HT1080 (cell line): ENCODE measurements at places on chromosomes 2 and 18.
A peak's percentile ranks its signal among the peaks of the same experiment; 100 is the strongest.

- no peak for DNase-seq
Measured at GRCh38 chr2:164696634-164697033, 75.4 kb upstream of the GRB14 start.

DNA sequence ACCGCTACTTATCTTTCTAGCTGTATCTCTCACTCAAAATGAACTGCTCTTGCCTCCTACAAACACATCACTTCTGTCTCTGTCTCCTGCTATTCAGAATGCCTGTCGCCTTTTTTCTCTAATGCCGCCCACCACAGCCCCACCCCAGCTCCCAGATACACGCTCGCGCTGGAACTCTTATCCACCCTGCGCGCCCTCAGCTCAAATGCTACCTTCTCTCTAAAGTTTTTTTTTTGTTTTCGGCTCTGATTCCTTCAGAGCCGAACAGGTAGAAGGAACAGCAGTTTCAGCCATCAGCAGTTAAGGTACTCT, 3.9 kb upstream of the SOS1 start:
- no peak for DNase-seq

GRCh38 chr2:136217996-136218395, 100.0 kb upstream of the CXCR4 start:
- no peak for DNase-seq

DNA sequence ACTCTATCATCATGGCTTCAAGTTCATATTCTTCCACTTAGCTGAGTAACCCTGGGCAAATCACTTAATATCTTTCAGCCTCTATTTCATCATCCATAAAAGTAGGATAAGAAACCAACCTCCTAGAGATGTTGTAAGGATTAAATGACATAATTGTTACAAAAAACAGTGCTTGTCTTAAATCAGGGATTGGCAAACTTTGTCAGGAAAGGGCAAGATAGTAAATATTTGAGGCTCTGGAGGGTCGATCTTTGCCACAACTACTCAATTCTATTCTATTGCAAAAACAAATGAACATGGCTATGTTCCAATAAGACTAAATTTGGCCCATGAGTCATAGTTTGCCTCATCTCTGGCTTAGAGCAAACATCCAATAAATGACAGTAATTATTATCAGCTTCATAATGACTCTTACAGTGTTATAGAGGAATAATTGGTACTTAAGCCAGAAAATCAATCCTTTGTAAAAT, 184.7 kb downstream of the SATB2 start:
- peak; percentile 54 for DNase-seq

DNA sequence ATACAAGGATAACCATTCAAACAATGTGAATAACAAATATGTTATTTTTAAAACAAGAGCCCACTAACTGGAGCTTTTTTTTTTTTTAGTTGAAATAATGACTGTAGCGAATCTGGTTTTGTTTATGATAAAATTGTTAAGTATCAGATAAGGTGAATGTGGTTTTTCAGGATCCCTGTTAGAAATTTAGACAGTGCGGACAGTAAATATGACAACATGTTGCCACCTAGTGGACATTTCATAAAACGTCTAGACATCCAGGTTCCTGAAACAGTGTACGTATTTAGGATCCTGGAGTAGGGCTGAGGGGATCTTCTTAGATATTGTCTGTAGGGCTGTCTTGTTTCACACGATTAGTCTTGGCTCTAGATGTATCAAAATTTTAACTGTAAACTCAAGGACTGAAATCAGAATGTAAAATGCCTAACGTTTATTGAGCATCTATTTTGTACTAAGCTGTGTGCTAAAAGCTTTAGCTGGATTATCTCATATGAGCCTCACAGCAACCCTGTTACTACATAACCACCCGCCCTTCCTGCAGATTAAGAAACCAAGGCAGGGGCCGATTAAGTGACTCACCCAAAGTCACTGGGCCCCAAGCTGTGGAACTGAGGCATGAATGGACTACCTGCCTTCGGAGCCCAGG, 23.9 kb upstream of the CCDC68 start:
- DNase-seq, result peak; percentile 56

DNA sequence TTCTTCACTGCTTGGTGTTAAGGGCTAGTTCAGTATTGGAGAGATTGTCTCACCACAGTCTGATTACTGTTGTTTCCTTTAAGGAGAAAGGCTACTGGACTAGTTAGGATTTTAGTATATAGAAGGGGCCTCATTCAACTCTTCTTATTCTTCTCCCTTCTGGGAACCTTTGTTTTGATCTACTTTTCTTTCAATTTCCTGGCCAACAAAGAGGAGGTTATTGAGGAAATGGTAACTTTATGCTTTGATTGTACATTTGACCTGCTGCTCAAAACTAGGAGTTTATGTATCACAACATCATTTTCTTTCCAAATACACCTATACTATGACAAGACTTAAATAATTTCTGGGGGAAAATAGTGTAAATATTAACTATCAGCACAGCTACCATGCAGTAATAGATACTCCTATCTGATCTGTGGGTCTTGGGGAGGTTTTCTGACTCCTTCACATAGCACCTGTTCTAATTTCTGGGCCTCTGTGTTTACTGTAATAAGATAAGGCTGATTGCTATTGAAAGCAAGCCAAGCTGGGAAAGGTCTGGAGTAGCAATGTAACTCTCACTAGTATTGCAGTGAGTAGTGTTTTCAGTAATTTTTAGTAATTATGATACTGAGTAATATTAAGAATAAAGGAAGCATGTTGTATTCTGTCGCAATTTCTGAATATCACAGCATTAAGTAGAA, 395.3 kb downstream of the NUP35 start:
- no peak for DNase-seq

- no peak for DNase-seq
Measured at GRCh38 chr2:20433249-20433648, 13.6 kb upstream of the RHOB start.

DNA sequence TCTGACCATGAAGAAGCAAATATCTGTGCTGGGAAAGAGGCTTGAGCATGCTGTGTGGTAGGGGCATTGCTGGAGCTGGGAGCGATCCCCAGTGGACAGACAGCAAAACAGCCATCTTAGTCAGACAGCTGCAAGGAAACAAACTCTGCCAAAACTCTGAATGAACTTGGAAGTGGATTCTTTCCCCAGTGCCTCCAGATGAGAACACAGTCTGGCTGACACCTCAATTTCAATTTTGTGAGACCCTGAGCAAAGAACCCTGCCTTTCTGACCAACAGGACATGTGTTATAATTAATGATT, 23.2 kb upstream of the FAP start:
- no peak for DNase-seq

GRCh38 chr18:48765053-48765452, 185.7 kb downstream of the SMAD7 start:
- DNase-seq, result no peak

DNA sequence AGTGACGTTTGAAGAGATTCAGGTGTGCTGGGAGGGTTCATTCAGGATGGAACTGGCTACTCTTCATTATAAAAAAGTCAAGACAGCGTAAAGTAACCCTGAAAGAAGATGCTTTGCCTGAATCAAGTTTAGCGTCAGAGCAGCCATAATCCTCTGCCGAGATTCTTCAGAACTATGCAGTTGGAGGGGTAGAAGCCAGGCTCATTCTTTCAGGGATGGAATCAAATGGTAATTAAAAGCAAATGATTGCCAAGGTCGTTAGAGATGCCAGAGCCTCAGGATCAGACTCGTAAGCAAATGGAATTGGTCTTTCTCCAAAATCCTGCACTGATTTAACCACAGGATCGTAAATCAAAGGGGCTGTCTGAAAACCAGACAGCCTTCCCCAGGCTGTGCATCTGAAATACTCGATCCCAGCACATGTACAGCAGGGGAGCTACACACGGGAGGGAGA, 21.9 kb downstream of the APCDD1 start:
- no peak for DNase-seq

- DNase-seq, result no peak
Measured at GRCh38 chr2:62099050-62099449, 96.9 kb upstream of the B3GNT2 start.

GRCh38 chr2:232636788-232637420, 3.5 kb downstream of the EFHD1 start:
- no peak for DNase-seq

- DNase-seq, result no peak
Measured at GRCh38 chr18:10523544-10523943, 2.3 kb upstream of the NAPG start.

DNA sequence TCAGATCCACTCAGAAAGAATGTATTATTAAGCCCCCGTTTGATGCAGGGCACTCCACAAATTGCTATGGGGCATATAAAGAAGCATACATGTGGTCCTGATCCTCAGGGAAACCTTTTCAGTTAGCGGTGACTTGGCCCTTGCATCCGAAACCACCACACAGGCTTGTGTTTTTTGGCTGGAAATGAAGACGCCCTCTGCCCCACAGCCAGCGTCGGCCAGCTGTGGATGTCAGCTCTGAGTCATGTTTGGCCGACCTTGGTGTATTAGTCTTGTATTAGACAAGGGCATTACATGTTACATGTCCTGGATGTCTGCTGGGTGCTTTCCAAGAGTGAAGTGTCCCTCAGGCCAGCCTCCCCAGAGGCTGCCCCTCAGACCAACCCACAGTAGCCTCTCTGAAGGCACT, 107.6 kb upstream of the MAP3K20 start:
- peak; percentile 90 for DNase-seq

GRCh38 chr2:49260979-49261538, 106.7 kb upstream of the FSHR start:
- no peak for DNase-seq

DNA sequence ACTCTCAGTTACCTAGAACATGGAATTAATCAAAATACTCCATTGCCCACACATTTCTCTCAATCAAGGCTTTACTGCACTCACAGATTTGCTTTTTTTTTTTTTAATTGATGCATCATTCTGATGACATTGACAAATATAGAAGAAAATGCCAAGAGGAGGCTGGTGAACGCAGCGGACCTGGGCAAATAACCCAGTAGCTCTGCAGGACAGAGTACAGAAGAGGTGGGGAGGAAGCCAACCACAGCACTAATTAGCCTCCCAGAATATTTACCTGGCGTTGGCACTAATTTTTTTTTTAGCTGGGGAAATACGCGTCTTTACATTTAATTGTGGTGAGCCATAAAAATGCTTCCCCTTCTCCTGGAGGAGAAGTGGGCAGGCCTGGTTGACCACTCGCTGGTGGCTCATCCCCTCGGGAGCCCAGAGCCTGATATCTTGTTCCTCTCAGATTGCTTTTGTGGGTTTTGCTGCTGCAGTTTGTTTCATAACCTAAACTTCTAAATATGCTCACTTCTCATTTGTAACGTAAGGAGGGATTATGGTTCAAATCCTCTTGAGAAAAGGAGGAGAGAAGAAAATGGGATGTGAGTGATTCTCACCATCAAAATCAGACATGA, 165.8 kb upstream of the EPB41L3 start:
- DNase-seq, result no peak

- DNase-seq, result peak; percentile 73
Measured at GRCh38 chr2:207683879-207684627, 27.4 kb upstream of the CCNYL1 start.

DNA sequence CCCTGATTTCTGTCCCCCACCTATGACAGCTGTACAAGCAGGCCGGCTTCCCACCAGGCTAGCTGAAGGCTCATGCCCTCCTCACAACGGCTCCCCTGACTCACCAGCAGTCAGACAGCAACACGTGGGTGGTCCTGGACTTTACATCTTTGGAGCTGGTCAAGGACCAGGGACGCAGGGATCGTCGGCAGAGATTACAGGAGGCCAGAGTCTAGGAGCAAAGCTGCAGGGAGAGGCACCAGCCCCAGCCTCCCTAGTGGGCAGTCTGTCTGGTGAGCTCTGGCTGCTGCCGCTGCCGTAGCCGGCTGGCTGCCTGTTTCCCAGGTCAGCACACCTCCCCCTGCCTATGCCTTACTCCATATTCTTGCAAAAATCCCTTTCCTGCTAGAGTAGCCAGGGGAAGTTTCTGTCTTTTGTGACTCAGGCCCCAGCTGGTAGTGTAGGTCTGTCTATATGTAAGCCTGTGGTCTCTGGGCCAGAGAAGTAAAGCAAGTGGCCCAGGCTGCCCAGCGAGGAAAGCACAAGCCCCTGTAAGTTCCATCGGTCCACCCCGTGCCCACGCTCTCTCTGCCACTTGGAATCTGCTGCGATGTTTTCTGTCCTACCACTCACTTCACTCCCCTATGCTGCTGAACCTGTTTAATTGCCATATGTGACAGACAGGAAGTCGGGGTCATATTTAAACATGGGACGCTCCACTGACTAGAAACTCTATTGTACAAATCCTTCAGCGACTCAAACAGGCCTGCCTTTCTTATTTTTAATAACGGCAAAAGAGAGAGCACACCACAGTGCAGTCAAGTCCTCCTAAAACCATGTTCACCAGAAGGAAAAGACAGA, 2.4 kb upstream of the ARHGEF4 start:
- peak; percentile 66 for DNase-seq

- peak; percentile 83 for DNase-seq
Measured at GRCh38 chr2:75522543-75523312, 38.0 kb downstream of the EVA1A start.

GRCh38 chr2:201964631-201965206, 68.9 kb upstream of the FZD7 start:
- DNase-seq, result peak; percentile 25
